ENCODE measurements at places on chromosomes 5 and 9.

GRCh38 chr9:70043689-70044489, at the start of gene MAMDC2:
Gene MAMDC2, plus strand, starts transcription at chr9:70043848. Its CDS starts 350 bp downstream, at chr9:70044198.
- DNase-seq = peak; percentile 17

GRCh38 chr5:660491-661030, 32.6 kb downstream of the TPPP start:
- DNase-seq = no peak

DNA sequence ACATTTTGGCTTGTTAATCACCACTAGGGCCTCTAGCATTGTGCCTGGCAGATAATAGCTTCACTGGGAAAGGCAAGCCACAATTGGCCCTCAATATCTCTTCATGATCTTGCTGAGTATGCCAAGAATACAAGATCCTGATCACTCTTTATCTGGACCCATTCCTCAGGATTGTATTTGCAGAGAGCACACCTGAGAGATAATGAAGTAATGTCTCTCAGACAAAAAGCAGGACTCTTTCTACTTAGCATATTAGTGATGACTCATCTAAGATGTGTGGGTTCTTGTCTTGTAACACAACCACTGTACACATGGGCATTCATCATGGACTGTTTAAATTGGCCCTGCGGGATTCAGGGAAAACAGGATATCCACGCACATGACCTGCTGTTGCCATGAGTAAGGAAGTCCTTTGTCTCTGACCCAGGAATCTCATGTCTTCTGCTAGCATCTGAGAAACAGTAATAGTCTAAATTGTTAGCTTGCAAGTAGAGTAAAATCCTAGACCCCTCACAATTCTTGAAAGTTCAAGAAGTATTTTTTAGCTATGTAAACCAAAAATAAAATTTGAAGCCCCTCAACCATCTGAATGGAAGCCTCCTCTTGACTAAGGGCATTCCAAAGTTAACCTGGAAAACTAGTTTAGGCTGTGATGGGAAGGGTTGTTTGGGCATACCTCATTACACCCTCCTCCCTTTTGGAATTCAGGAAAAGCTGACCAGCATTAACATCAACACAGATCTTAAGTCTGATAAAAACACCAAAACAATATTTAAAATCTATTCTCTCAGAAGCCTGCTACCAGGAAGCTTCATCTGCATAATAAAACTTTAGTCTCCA, 28.0 kb upstream of the NFIL3 start:
- DNase-seq = peak; percentile 66

GRCh38 chr9:35914301-35914807, 5.1 kb downstream of the SPAAR start:
- peak; percentile 15 for DNase-seq

GRCh38 chr9:128470560-128470959, 14.8 kb downstream of the ODF2 start:
- DNase-seq = peak; percentile 75

- no peak for DNase-seq
Measured at GRCh38 chr5:148090146-148090772, 26.5 kb downstream of the SPINK5 start.

- DNase-seq = no peak
Measured at GRCh38 chr5:154359221-154359573, 86.6 kb upstream of the SAP30L start.

DNA sequence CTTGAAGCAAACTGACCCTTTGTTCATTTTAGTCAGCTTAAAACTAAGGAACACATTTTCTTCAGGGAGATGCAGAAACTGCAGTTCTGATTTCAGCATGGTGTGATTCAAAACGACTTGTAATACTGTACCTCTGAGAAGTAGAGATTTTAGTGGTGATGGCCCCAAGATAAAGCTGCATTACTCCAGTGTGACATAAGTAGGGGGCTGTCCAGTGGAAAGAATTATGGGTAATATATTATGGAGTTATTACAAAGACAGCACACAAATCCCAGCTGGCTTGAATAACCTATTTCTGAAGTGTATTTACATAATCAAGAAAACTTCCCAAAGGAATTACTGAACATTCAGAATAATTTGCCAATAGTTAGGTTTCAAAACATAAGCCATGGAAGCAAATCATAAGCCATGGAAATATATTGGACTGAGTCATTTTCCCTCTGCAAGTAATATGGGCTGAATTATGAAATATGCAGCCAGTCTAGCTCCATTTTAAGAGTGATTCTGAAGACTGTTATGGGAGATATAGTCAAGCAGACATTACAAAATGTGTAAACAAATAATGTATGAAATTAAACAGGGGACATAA, 133.7 kb upstream of the FBXL17 start:
- DNase-seq = peak; percentile 4

GRCh38 chr9:130932255-130933079, 6.6 kb downstream of the FIBCD1 start:
- DNase-seq = peak; percentile 68

GRCh38 chr5:78624011-78624541, 24.5 kb downstream of the LHFPL2 start:
- no peak for DNase-seq

DNA sequence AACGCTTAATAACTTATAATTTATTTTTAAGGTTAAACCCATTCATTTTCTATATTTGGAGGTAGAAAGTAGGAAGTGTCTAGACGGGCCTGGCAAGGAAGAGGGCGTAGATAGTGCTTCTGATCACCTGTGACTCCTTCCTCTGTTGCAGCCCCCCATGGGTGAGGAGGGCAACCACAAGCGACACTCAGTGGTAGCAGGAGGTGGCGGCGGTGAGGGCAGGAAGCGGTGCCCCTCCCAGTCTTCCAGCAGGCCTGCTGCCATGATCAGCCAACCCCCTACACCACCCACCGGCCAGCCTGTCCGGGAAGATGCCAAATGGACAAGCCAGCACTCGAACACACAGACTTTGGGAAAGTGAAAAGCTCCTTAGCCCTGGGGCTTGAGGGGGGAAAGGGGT, 36.7 kb downstream of the FAXDC2 start:
- DNase-seq = no peak

- DNase-seq = no peak
Measured at GRCh38 chr9:129923589-129923988, 88.3 kb downstream of the USP20 start.

DNA sequence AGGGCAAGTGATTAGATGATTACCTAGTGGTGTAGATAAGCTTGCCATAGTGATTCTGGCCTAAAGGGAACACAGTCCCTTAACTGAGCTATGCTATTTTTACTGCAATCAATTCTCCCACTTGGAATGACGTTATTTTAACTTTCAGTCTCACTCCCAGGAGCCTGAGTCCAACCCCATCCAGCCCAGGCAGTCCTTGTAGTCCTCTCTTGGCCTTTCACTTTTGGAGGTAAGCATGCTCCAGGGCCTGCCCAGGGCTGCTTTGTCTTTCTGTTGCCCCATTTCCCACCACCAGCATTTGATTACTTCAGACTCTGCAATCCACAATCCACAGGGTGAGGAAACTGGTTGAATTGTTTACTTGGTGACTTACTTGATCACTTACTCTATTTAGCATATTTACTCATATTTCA, 233.0 kb downstream of the CD180 start:
- peak; percentile 58 for DNase-seq

DNA sequence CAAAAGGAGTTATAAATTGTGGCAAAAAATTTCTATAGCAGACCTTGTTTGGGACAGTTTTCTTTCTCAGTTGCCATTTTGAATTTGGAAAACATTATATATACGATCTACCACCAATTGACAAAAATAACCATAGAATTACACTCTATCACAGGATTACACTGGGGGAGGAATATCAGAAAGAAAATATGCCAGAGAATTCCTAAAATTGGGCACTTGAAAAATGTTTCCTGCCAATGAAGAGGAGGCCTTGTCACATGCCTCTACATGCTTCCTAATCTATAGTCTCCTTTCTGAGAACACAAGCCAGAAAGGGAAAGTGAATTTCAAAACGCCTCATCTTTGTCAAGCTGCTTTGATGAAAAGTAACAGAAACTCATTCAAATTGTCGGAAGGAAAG, 78.5 kb upstream of the DNAH5 start:
- DNase-seq = no peak

GRCh38 chr5:1384521-1384920, 39.6 kb upstream of the CLPTM1L start:
- DNase-seq = no peak

- DNase-seq = no peak
Measured at GRCh38 chr5:145777445-145778063, 57.6 kb downstream of the PRELID2 start.

- DNase-seq = no peak
Measured at GRCh38 chr9:133690081-133690561, 48.0 kb downstream of the SARDH start.

GRCh38 chr5:105817416-105817815, 1853.3 kb downstream of the EFNA5 start:
- no peak for DNase-seq

GRCh38 chr5:151081431-151082281, 822 bp upstream of the TNIP1 start:
- peak; percentile 49 for DNase-seq

GRCh38 chr9:120846251-120846889, 3.6 kb upstream of the PSMD5 start:
- no peak for DNase-seq

- no peak for DNase-seq
Measured at GRCh38 chr5:77669677-77670076, 31.2 kb upstream of the OTP start.

DNA sequence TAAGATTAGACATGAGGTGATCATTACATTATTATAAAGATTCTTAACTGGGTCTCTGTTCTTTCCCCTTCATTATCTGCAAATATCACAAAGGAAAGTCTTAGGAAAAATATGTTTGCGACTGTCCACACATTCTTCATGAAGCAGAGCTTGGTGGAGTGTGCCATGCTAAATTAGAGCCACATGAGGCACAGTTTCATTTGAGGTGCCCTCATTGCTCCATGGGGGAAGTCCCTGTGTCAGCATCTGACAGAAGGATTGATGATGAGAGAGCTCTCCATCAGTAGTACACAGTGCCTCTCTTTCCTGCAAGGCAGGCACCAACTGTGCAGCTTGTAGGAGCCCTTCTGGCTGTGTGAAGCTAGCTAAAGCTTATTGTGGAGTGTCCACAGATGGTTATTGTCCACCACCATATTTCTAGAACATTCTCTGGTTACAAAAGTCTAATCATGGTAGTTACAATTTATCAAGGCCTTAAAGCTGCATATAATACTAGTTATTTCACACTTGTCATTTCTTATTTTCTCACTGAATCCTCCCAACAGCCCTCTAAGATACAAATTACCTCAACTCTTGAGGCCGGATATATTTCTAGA, 63.9 kb downstream of the C9orf152 start:
- no peak for DNase-seq

DNA sequence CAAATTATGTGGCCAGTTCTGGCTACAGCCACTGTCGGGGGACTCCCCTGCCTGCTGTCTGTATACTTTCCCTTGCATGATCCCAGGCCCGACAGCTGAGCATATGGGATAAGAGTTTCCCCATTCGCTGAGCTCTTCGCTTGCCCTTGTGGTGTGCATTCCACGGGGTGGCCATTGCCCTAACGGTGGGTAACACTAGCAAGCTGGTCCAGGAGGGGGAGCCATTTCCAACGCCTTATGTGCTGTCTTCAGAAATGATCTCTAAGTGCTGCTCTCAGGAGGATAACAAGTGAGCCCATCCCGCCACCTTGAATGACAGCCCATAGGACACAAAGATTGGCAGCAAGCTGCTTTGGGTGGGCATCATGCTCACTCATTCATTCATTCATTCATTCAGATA, 190.9 kb downstream of the FSTL4 start:
- peak; percentile 10 for DNase-seq

DNA sequence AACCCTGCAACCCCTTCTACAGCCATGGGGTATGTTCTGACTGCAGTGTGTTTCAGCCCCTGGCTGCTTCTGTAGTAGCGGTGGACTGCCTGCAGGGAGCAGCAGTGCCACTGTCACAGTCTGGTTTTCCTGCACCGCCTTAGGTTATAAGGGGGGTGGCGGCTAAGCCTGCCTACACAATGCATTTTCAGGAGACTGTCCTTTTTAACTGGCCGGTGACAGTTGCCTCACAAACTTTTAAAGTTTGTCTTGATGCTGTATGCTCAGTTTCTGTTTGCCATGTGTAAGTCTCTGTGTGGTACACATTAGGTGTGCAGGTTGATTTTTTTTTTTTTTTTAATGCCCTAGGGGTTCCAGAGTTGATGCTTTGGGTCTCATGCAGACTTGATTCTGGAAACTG, 53.0 kb downstream of the NUP214 start:
- peak; percentile 60 for DNase-seq

DNA sequence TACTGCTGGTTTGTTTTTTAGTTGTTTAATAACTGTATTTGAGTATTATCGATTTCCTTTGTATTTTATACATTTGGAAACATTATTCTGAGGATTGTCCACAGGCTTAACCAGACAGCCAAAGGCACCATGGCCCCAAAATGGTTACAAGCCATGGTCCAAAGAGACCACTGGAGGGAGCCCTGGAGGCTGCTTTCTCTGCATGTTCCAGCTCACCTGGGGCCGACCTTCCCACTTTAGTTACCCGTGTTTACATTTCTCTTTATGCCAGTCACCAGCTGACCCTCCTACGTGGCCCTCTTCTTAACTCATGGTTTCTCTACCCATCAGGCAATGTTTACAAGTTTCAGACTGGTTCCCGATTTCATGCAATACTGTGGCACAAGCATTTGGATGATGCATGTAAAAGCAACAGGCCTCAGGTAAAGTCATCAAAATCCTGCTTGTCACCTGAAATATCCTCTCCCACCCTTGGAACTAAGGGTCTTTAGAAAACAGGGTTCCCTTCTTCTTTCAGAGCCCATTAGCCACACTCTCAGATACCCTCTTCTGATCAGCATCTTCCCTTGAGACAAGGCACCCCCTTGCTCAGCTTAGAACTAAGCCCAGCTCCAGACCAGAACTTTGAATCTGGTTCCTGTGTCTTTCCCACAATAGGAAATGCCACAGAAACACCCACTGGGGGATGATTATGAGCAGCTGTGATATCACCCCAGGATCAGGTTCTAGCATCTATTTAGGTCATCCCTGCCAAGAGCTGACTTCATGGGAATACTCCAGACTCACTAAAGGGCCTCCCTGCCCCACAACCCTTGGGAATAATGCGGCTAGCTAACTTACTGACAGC, 49.9 kb upstream of the GARNL3 start:
- DNase-seq = peak; percentile 72

GRCh38 chr5:7398596-7399280, 2.8 kb downstream of the ADCY2 start:
- DNase-seq = no peak

GRCh38 chr9:111919875-111920274, 23.3 kb downstream of the UGCG start:
- no peak for DNase-seq

GRCh38 chr5:4083591-4084337, 488.1 kb downstream of the IRX1 start:
- DNase-seq = peak; percentile 2

GRCh38 chr9:95766906-95767305, 108.6 kb upstream of the ERCC6L2 start:
- DNase-seq = no peak

- DNase-seq = no peak
Measured at GRCh38 chr9:125472562-125472925, 210.9 kb downstream of the GAPVD1 start.

GRCh38 chr9:128068386-128069205, 564 bp downstream of the SLC25A25 start:
- no peak for DNase-seq

GRCh38 chr5:41935544-41935943, 10.5 kb downstream of the FBXO4 start:
- DNase-seq = no peak
